SK-MEL-5 (cell line): ENCODE measurements at places on chromosomes 7 and 10.

DNA sequence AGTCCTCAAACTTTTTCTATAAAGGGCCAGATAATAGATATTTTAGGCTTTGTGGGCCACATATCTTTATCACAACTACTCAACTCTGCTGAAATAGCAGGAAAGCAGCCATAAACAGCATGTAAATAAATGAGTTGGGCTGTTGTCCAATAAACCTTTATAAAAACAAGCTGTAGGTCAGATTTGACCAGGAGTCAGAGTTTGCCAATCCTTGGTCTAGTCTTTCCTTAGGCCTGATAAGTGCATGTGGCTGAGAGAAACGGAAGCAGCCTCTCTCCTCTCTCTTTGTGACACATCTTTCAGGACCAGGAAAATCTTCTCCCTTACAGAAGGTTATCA, 724.5 kb downstream of the GRID1 start:
- no peak for DNase-seq

DNA sequence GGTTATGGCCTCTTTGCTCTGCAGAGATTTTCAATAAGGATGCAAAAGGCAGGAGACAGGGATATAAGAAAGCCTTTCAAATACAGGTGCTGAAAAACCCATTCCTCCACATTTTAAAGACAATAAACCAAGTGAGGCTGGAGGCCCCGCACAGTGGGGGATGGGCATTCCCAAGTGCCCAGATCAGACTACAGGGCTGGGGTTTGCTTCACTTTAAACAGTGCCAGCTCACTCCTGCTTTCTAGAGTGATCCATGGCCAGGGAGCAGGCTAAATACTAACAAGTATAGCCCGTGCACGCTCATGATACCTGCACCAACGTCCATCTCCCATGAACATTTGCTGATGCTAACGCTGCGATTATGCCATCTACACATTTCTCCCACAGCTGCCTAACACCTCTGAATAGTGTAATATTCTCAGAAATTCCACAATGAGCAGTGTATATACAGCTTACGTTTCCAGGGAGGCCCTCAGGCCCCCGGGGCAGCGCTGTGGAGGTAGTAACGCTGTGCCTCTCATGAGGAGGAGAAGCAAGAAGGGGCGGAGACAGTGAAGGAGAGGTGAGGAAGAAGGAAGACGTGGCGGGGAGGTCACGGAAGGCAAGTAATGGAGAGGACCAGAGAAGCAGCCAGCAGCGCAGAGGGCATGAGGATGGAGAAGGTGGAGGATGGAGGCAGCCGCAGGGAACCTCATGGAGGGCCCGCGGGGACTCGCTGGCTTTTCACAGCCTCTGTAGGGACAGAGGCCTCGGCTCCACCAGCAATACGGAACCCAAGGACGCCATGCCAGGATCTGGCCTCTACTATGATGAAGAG, 141.7 kb downstream of the USP6NL start:
- no peak for DNase-seq

GRCh38 chr7:16524332-16524731, 2.3 kb upstream of the LRRC72 start:
- DNase-seq: peak; percentile 17

GRCh38 chr10:110491346-110491745, 6.4 kb upstream of the DUSP5 start:
- DNase-seq: no peak

DNA sequence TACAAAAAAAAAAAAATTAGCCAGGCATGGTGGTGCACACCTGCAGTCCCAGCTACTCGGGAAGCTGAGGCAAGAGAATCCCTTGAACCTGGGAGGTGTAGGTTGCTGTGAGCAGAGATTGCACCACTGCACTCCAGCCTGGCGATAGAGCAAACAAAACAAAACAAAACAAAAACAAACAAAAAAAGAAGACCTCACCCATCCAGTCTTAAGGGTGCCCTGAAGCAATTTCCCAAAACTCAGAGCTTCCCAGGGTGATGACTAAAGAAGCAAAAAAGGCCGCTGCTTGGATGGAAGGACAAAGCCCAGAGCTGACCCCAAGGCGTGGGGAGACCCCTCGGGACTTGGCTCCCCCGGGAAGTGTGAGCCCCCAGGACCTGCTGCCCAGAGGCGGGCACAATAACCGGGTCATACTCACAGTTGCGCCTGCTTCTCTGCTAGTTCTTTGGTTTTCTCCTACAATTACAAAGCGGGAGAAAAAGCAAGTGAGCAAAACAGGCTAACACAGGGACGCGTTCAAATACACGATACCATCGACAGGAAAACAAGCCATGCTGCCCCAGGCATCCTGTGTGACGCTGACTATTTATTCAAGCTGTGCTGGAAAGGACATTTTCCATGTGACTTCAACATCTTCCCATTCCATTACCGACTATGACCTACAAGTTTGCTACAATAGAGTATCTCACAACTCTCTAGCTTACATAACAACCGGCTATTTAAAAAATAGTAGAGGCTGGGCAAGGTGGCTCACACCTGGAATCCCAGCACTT, 29.9 kb downstream of the PAPOLB start:
- peak; percentile 64 for DNase-seq

DNA sequence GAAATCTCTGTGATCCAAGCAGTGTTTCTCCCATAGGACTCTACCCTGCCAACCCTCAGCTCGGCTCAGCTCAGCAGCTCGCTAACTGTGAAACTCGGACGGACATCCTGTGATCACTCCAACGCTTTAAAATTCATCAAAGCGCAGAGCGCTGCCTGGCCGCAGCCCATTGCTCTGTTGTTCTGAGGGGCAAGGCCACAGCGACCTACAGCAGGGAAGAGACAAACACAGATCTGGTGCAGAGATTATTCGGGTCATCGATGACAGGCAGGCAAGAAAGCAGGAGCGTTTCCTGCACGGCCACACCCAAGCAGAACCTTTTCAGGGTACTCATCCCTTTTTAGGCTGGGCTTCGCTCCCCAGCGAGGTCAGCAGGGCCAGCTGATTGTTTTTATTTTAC, 72.1 kb downstream of the INSIG1 start:
- no peak for DNase-seq

GRCh38 chr7:22156205-22156604, 200.7 kb downstream of the RAPGEF5 start:
- DNase-seq: no peak
